T47D (cell line): ENCODE measurements at places on chromosomes 12 and 14.
A peak's percentile ranks its signal among the peaks of the same experiment; 100 is the strongest.

GRCh38 chr12:12272869-12273268, 6.0 kb upstream of the LRP6 start:
- DNase-seq: no peak

GRCh38 chr12:113591480-113591974, 119.9 kb upstream of the LHX5 start:
- peak; percentile 33 for DNase-seq

- DNase-seq: no peak
These were observed 175.8 kb upstream of the ATP2B1 start for GRCh38 chr12:89884416-89884898.

- DNase-seq: no peak
These were observed 5.9 kb upstream of the VCPKMT start for GRCh38 chr14:50122291-50122690.

- no peak for DNase-seq
These were observed 32.0 kb downstream of the TC2N start for GRCh38 chr14:91835197-91835919.
